Tibial artery (tissue), 4 donors: ENCODE measurements at places on chromosomes 2 and 18.

GRCh38 chr2:168210895-168211570 lies 36.4 kb downstream of the STK39 start:
- no peak for DNase-seq
- no peaks in the 10 kb centered on the region for H3K27me3 ChIP-seq
- H3K36me3 ChIP-seq, result no peaks in the 10 kb centered on the region
- H3K4me3 ChIP-seq, result peak overlapping the region; percentile 25
- H3K4me1 ChIP-seq, result peaks cover 25% of the 10 kb centered on the region

- no peaks in the 10 kb centered on the region for H3K27me3 ChIP-seq
- H3K4me1 ChIP-seq, result no peaks in the 10 kb centered on the region
- no peak overlapping the region for H3K4me3 ChIP-seq
- H3K36me3 ChIP-seq, result no peaks in the 10 kb centered on the region
- H3K27ac ChIP-seq, result no peak overlapping the region
- no peak for DNase-seq
Observed at GRCh38 chr2:5925604-5926003, 233.4 kb downstream of the SOX11 start.

- no peak for DNase-seq
- no peak overlapping the region for H3K4me3 ChIP-seq
- H3K4me1 ChIP-seq, result peaks cover 12% of the 10 kb centered on the region
- H3K27me3 ChIP-seq, result no peaks in the 10 kb centered on the region
- no peak overlapping the region for H3K27ac ChIP-seq
Observed at GRCh38 chr18:26653943-26654615, 105.7 kb upstream of the KCTD1 start.

GRCh38 chr2:27591745-27592144 lies 8.9 kb downstream of the ZNF512 start:
- no peaks in the 10 kb centered on the region for H3K27me3 ChIP-seq
- H3K4me3 ChIP-seq, result no peak overlapping the region
- no peak overlapping the region for H3K27ac ChIP-seq

GRCh38 chr2:144143294-144144151 lies 376.4 kb downstream of the ZEB2 start:
- no peaks in the 10 kb centered on the region for H3K4me1 ChIP-seq
- peak overlapping the region; percentile 24 for H3K27ac ChIP-seq
- no peaks in the 10 kb centered on the region for H3K27me3 ChIP-seq

GRCh38 chr18:12821408-12821807 lies 62.6 kb downstream of the PTPN2 start:
- no peaks in the 10 kb centered on the region for H3K4me1 ChIP-seq
- peaks cover 28% of the 10 kb centered on the region for H3K36me3 ChIP-seq
- H3K4me3 ChIP-seq, result no peak overlapping the region
- no peak overlapping the region for H3K27ac ChIP-seq

DNA sequence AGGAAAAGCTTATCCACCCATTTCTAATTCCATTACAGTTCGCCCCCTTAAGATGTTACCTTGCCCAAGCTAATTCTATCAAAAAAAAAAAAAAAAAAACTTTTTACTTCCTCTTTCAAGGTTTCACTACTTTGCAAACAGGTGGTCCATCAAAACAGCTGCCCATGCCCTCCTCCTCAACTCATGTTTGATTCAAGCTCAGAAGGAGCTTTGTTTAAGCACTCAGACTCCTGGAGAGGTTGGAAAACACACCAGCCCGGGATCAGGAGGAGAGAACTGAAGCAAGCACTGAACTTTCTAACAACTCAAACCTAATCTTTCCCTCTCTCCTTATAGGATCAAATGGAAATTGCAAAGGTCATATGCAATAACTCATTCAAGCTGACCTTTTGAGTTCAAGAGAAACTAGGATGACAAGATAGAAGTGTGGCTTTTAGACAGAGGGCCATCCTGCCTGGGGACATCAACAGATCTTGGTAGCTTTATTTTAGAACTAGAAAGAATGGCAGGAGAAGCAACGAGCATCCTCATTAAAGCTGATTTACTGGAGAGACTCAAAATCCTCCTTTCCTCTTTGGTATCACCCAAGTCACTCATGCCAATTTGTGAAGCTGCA lies 28.3 kb upstream of the FZD7 start:
- H3K27ac ChIP-seq, result no peak overlapping the region
- H3K4me1 ChIP-seq, result peaks cover 11% of the 10 kb centered on the region
- H3K36me3 ChIP-seq, result no peaks in the 10 kb centered on the region
- H3K4me3 ChIP-seq, result no peak overlapping the region
- H3K27me3 ChIP-seq, result no peaks in the 10 kb centered on the region

DNA sequence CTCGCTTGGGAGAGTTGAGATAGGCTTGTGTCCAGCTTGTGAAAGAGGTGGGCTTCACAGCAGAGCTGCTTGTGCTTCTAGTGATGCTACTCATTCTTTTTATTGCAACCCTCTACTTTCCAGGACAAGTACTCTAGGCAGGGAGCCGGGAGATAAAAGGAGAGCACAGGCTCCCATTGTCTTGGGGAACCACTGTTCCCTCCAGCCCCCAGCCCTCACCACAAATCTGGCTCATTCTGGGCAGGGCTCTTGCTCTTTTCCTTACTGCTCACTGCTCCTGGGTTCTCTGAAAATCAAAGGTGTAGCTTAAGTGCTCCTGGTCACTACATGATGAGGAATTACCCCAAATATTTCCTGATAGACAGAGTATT lies 81.4 kb downstream of the CABYR start:
- H3K36me3 ChIP-seq, result peaks cover 8% of the 10 kb centered on the region
- no peak for DNase-seq
- no peaks in the 10 kb centered on the region for H3K4me1 ChIP-seq
- no peak overlapping the region for H3K4me3 ChIP-seq
- H3K27me3 ChIP-seq, result no peaks in the 10 kb centered on the region
